Endothelial cell (in vitro differentiated cells): ENCODE measurements at places on chromosomes 7 and 10. TPM values are rescaled to one million over a fixed set of nuclear protein-coding genes. Genes with fewer than 3 reads are reported as not detected.

Gene DNAJB6
- total RNA-seq: 155 TPM

GRCh38 chr10:112209684-112210131, 26.1 kb upstream of the GPAM start:
- DNase-seq: no peak
- no peak overlapping the region for H3K27ac ChIP-seq
- H3K27me3 ChIP-seq: peaks cover 1% of the 10 kb centered on the region
- H3K4me3 ChIP-seq: no peak overlapping the region

Gene ANKRD61
- not detected for total RNA-seq

Gene OPN1SW
- total RNA-seq: not detected

- H3K27ac ChIP-seq: no peak overlapping the region
- no peaks in the 10 kb centered on the region for H3K27me3 ChIP-seq
- no peak for DNase-seq
These were observed 246.8 kb downstream of the GATA3 start for GRCh38 chr10:8301333-8301732.

GRCh38 chr10:61765176-61766087, 102.7 kb downstream of the CABCOCO1 start:
- H3K27ac ChIP-seq: no peak overlapping the region
- no peaks in the 10 kb centered on the region for H3K36me3 ChIP-seq
- no peak overlapping the region for H3K4me3 ChIP-seq
- no peak for DNase-seq

DNA sequence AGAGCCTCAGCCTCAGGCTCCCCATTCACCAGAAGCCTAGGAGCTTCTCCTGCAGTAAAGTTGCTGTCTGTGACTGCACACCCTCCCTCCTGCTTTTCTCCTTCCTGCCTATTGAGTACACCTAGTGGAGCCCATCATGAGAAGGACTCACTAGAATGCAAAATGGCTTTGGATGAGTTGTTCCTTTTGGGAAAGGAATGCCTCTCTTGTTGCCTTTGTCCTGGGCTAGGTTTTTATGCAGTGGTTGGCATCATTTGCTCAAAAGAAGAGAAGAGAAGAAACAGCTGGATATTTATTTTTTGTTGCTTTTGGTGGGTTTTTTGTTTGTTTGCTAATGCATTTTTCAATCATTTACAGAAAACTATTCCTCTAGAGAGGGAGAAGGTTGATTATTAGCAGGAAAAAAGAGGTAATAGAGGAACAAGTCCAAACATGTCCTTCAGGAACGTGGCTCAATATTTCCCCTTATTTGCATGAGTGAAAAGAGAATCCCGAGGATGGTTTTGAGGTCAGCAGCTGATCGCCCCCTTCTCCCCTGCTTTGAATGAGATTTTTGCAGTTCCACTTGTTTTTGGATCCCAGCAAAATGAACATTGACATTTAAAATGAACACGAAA, 369.9 kb upstream of the NRP1 start:
- no peak overlapping the region for H3K4me3 ChIP-seq
- H3K27me3 ChIP-seq: peaks cover 2% of the 10 kb centered on the region
- peaks cover 16% of the 10 kb centered on the region for H3K4me1 ChIP-seq
- no peak for DNase-seq
- H3K36me3 ChIP-seq: no peaks in the 10 kb centered on the region
- H3K27ac ChIP-seq: no peak overlapping the region

Gene LEP
- not detected for total RNA-seq

DNA sequence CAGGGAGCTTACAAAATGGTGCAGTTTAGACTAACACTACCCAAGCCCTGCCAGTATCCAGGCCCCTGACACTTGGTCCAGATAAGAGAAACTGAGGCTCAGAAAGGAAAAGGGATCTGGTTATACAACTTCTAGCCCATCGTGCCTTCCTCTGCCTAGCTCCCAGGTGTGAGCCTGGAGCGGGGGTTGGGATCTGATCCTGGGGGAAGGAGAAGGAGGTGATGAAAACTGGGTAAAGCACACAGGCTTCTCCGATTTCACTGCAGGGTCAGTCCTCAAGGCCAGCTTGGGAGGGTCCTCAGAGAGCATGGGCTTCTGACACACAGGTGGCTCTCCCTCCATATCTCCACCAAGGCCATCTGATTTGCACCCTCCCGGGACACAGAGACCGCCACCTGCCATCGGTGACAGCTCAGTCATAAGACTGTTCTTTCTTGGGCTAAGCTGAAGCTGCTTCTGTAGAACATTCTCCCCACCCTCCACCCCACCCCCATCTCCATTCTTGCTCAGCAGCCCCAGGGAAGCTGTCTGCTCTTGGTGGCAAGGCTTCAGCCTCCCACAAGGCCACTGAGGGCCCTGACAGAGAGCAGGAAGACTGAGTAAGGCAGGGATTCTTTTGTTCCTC, 16.4 kb downstream of the SRRM3 start:
- H3K4me3 ChIP-seq: no peak overlapping the region
- H3K4me1 ChIP-seq: peaks cover 3% of the 10 kb centered on the region

GRCh38 chr7:138205614-138206150, 129.4 kb downstream of the AKR1D1 start:
- no peak overlapping the region for H3K4me3 ChIP-seq
- no peak for DNase-seq
- no peak overlapping the region for H3K27ac ChIP-seq
- no peaks in the 10 kb centered on the region for H3K27me3 ChIP-seq
- H3K36me3 ChIP-seq: peaks cover 5% of the 10 kb centered on the region
- H3K4me1 ChIP-seq: no peaks in the 10 kb centered on the region
